ENCODE measurements at places on chromosomes 3 and 15.
A peak's percentile ranks its signal among the peaks of the same experiment; 100 is the strongest.

- no peak for DNase-seq
These were observed 118.5 kb downstream of the MYLK start for GRCh38 chr3:123765475-123766128.

DNA sequence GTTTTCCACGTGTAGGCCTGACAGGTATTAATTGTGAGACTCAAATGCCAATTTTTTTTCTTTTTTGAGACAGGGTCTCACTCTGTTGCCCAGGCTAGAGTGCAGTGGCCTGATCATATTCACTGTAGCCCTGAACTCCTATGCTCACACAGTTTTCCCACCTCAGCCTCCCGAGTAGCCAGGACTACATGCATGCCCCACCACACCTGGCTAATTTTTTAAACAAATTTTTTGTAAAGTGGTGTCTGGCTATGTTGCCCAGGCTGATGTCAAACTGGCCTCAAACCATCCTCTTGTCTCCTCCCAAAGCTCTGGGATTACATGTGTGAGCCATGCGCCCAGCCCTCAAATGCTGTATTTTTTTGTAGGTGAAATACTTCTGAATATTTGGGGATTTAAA is 14.0 kb downstream of the SLC25A36 start:
- DNase-seq = no peak

DNA sequence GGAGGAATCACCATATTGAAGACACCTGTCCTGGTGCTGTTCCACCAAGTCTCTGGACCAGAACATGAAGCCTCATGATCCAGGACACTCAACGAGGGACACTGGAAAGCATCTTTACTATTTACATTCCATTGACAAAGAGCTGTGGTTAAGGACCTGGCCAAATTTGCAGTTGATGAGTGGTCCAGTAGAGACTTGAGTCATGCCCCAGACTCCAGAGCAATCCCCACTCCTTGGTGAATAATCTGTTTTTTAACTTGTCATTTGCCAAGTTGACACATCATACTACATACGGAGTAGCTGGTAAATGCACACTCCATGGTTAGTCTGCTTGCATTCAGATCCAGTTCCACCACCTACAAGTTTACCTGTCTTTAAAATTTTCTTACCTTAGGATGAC is 1.2 kb upstream of the COL6A6 start:
- no peak for DNase-seq

DNA sequence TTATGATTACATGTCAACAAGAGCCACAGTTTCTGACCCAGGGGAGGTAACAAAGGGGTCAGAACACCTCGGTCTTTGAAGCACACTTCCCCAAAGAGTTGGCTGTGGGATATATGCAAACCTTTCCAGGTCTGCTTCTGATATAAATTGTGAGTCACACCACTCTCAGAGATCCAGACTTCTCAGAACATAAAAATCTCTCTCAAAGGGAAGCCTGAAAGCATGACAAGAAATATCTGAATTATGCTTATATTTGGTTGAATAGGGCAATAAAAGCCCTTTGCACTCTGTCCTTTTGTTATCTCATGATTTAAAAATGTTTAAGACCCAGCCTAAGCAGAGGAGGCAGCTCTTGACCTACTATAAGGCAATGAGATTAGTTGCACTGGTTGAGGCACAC is 56.8 kb downstream of the MYH15 start:
- DNase-seq = no peak

- DNase-seq = no peak
These were observed 24.5 kb downstream of the CHDH start for GRCh38 chr3:53821631-53822121.

- DNase-seq = peak; percentile 77
These were observed 43.1 kb upstream of the TOPAZ1 start for GRCh38 chr3:44198284-44199269.

GRCh38 chr3:105674437-105675065 is 194.3 kb downstream of the CBLB start:
- DNase-seq = no peak

- DNase-seq = peak; percentile 33
These were observed 240.8 kb downstream of the NR1D2 start for GRCh38 chr3:24185738-24186384.

Measured in COLO829 (cell line).